ENCODE measurements at places on chromosomes 7 and 10.

DNA sequence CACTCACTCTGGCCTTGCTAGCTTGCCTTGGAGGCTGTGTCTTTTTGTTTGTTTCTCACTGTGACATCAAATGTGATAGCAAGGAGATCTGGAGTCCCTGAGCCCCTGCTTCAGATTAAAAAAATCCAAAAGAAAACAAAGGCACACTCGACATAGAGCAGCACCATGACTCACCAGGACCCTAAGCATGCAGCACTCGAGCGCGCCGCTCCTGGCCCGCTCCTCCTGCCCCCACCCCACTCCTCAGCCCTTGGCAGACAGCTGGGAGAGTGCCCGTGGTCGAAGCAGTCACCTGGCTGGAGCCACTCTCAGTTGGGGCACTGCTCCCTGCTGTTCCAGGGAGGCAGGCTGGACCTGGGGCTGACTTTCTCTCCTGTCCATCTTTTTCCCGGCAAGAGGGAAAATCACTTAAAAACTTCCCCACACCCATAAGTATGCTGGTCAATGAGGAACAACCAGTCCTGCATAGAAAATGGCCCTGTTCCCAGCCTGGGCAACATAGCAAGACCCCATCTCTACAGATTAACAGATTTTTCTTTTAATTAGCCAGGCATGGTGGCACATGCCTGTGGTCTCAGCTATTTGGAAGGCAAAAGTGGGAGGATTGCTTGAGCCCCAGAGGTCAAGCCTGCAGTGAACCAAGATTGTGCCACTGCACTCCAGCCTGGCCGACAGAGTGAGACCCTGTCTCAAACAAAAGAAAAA, 128.4 kb downstream of the PAXIP1 start:
- DNase-seq: no peak

DNA sequence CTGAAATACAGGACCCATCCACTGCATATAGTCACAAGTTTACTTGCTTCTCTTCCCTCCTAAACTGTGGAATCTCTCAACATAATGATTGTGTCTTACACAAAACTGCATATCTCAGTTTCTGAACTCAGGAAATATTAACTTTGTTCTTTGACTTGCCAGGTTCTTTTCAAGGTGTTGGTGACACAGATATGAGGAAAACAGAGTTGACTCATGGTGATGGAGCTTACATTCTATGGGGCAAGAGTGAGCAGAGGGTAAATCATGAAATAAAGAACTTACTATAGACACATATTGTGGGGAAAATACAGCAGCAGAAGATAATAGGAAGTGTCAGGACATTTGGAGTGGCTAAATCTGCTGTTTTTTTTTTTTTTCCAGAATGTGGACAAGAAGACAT, 72.5 kb upstream of the IGFBP3 start:
- no peak for DNase-seq

GRCh38 chr10:122494833-122495232, 33.5 kb downstream of the HTRA1 start:
- no peak for DNase-seq

- DNase-seq: no peak
Observed at GRCh38 chr10:84256510-84257342, 11.9 kb downstream of the RGR start.

GRCh38 chr7:127873151-127873550, 158.1 kb downstream of the LRRC4 start:
- DNase-seq: no peak

DNA sequence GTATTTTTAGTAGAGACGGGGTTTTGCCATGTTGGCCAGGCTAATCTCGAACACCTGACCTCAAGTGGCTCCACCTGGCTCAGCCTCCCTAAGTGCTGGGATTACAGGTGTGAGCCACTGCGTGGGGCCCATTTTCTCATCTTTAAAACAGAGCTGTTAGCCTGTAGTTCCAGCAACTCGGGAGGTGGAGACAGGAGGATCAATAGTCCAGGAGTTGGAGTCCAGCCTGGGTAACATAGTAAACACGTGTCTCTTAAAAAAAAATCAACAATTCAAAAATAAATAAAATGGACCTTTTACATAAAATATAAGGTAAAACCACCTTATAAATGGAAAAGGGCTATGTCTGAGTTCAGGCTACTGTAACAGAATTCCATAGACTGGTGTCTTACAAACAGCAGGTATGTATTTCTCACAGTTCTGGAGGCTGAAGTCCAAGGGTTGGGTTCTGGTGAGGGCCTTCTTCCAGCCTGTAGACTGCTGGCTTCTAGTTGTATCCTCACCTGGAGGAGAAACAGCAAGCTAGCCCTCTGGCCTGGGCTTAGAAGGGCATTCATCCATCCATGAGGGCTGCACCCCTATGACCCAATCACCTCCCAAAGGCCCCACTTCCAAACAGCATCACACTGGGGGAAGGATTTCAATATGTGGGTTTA, 7.0 kb upstream of the PVRIG start:
- DNase-seq: no peak

DNA sequence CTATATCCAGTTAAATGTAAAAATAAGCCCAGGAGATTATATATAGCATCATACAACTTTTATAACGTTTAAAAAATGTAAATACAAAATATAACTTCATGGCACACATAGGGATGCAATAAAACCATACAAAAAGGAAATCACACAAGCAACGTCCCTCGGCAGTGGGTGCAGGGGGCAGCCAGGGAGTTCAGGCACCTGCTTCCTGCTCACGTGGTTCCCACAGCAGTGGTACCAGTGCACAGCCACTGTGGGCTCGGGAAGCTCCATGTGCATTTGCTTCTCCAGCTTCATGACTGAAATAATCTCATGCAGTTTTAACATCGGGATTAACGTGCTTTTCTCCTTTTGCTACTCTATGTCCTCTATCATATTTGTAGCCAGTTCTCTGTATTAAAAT, 255.5 kb upstream of the CXCL12 start:
- no peak for DNase-seq
